ENCODE measurements at places on chromosomes 16 and 17.

DNA sequence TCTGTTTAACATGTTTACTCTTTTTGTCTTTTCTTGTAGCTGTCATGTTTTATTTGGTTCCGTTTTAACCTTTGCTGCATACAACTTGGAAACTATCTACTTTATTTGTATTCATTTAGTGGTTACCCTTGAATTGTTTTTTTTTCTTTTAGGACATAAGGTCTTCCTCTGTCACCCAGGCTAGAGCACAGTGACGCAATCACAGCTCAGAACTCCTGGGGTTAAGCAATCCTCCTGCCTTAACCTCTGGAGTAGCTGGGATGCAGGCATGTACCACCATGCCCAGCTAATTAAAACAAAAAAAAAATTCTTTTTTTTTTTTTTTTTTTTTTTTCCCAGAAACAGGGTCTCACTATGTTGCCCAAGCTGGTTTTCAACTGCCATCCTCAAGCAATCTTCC is 29.8 kb upstream of the USP43 start:
- DNase-seq: no peak

- DNase-seq: no peak
Observed at GRCh38 chr17:83156408-83156807, 77.0 kb downstream of the METRNL start.

- no peak for DNase-seq
Observed at GRCh38 chr16:87700406-87701077, 65.2 kb downstream of the KLHDC4 start.

DNA sequence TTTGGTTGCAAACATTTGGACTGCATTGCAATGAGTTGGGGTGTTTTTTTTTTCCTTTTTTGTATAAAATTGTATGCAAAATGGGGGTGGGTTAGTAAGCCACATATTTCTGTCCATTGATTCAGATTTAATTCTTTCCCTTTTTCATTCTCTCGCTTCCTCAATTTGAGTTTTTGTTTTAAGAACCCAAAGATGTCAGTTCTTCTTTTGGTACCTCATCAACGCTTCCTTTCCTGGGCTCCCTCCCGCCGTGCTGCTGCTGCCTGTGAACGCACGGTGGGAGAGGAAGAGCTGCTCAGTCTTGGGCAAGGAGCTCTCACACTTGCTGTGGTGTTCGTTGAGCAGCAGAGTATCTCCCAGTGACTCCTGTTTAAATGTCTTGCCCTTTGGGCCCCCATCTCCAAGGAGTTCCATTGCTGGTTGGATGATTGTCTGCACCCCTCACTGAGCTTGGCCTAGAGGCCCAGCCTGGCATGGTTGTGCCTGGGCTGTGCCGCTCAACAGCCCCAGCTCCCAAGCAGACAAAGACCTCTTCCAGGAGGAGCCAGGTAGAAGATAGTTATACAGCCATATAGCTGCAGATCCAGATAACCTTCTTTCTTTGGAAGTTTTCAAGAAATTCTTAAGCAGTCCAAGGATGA is 13.6 kb downstream of the UBFD1 start:
- no peak for DNase-seq

GRCh38 chr16:27181019-27181790 is 22.1 kb upstream of the KDM8 start:
- DNase-seq: no peak
